Esophagus mucosa (tissue), 1 donor: ENCODE measurements at places on chromosomes 2 and 18.
A peak's percentile ranks its signal among the peaks of the same experiment; 100 is the strongest.

DNA sequence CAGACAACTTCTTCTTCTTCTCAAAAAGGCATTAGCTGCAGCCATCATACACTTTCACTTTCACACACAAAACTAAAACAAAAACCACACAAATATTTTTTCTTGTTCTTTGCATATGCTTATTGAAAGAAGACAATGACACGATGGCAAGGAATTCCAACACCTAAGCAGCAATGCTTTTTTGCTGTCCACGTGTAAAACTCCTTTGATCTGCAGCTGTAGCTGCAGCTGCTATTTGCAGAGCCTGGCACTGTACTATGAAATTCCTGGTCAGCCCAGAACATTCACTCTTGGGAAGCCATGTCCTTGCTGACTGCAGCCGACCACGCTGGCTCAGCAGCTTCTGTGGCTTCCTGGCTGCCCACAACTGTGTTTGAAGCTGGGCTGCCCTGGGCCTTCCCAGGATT, 316.2 kb downstream of the CDH2 start:
- no peak for ATAC-seq

DNA sequence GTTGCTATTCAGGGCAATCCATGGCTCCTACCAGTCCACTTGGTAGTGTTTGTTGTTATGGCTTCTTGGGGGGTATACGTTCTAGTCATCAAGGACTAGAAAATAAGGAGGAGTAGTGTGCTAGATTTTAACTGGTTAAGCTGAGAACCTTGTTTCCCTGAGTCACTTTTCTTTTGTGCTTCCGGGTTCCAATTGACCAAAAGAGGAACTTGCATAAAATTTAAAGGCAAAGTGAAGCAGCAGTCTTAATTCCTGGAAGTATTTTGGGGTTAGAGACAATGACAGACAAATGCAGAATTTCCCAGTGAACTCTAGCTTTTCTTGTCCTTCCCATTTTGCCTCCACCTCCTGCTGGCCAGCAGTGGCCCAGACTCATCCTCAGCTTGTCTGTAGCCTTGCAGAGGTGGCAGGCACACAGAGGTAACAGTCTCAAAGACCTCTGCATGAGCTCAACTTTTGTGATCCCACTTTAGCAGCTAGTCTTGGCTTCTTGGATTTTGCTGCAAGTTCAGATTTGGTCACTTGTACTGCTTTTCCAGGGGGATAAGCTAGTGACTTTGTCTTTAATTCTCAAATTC, 1105.8 kb upstream of the NXPH2 start:
- ATAC-seq = no peak

DNA sequence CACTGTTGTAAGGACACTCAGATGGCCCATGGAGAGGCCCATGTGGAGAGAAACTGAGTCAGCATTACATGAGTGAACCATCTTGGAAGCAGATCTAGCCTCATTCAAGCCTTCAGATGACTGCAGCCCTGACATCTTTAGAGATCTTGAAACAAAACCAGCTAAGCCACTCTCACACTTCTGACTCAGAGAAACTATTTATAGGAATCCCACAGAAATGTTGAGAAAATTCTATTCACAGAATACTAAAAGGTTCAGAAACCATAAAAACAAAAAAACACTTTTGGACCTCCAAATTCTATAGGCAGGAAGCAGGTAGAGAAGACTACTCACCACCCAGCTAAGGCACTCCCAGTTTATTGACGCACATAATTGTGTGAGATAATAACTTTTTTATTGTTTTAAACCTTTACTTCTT, 8.7 kb downstream of the TMEM169 start:
- no peak for ATAC-seq

- no peak for ATAC-seq
Measured at GRCh38 chr2:128365217-128365905, 46.7 kb upstream of the HS6ST1 start.

- no peak for ATAC-seq
Measured at GRCh38 chr2:223054193-223054781, 2.3 kb downstream of the KCNE4 start.

DNA sequence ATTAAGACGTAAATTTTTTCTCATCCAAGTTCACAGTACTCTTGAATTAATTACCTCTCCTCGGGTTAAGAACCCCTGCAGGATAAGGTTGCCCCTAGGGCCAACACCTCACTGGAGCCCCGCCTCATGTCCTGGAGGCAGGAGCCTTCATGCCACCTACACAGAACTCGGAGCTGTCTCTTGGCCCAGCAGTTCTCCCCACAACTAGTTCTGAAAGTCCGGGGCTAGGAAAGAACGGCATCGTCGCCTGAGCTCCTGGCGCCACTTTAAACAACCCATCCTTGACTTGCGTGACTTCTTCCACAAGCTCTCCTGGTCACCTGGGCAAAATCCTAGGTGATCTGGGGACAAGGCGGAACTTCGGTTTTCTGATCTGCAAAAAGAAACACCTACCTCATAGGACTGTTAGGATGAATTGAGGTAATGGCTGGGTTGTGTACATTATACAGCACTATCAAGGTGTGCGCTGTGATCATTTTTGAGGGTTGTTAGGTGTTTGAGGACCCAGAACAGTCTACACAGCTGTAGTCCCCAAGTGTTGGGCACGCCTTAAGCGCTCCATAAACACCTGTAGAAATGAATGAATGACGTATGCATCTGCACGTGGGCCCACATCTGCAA, 641 bp upstream of the ITGA6 start:
- ATAC-seq = no peak

- ATAC-seq = no peak
Measured at GRCh38 chr18:13444430-13445240, 226.1 kb downstream of the LDLRAD4 start.

DNA sequence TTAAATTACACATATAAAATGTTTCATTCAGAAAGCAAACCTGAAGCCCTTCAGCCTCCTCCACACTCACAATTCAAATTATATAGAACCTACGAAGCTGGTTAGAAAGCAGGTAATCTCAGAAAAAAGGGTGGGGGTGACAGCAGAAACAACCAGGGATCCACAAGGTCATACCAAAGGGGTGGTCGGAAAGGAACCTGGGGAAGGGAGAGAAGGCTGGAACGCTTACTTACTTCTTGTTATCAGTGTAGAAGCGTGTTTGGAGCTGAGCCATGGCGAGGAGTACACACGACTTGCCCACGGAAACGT, 316 bp downstream of the WDR12 start:
- no peak for ATAC-seq

- ATAC-seq = no peak
Measured at GRCh38 chr2:201349601-201350000, 7.5 kb downstream of the FLACC1 start.

- ATAC-seq = peak; percentile 83
Measured at GRCh38 chr2:19710230-19710629, 191.6 kb downstream of the TTC32 start.

DNA sequence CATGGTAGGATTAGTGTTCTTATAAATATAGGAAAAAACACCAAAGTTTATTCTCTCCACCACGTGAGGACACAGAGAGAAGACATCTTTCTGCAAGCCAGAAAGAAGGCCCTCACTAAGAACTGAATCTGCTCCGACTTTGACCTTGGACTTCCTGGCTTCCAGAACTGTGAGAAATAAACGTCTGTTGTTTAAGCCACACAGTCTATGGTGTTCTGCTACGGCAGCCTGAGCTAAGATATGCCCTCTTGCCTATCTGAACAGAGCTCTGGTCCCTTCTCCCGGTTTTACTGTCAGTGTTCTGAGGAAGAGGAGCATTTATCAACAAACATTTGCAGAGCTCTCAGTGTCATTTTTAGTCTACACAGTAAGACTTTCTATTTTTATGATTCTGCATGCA, 131.3 kb downstream of the DOK6 start:
- ATAC-seq = no peak

- no peak for ATAC-seq
Measured at GRCh38 chr2:58604096-58604495, 363.0 kb upstream of the FANCL start.

GRCh38 chr2:34266908-34267697, 668.0 kb upstream of the FAM98A start:
- no peak for ATAC-seq

DNA sequence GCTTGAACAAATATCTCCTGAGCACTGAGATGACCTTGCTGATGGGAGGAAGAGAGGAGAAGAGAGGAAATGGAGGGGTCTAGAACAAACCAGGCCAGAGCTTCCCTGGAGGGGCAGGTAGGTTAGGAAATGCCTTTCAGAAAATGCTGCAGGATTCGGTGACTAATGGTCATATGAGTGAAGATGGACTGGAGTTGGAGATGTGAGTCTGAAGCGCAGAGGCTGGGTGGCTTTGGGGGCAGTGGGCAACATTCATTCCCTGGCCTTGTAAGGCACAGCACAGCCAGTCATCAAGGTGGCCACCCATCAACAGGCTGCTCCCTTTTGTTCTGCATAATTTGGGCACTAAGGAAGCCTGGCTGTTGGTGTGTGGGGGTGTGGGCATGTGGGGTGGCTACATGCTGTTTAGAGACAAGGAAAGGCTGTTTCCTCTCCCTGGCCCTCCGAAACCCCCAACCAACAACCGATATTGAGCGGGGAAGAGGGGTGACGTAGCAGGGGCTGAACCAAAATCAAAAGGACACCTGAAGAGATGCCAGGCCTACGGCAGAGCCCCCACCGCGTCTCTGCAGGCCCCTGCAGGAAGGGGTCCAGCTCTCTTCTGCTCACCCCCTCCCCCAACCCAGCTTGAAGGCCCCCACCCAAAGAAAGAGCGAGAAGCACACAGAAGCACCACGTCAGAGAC, 1.5 kb downstream of the SLC30A3 start:
- ATAC-seq = no peak

DNA sequence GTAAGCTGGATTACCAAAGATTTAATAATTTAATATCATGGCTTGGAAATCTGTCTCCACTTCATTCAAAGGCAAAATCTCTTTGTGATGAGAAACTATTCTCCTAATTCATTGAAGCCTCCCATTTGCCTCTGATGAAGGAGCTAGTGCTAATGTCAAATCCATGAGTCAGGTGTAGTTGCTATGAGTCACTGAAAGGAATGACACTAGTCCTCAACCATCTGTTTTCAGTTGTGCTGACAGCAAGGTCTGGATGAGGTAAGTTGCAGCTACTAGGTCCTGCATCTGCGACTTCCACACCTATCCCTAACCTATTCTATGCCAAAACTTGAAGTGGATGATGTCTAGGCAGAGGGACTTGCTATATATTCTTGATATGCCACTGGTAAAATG, 324.0 kb upstream of the UBE2E3 start:
- ATAC-seq = peak; percentile 98

DNA sequence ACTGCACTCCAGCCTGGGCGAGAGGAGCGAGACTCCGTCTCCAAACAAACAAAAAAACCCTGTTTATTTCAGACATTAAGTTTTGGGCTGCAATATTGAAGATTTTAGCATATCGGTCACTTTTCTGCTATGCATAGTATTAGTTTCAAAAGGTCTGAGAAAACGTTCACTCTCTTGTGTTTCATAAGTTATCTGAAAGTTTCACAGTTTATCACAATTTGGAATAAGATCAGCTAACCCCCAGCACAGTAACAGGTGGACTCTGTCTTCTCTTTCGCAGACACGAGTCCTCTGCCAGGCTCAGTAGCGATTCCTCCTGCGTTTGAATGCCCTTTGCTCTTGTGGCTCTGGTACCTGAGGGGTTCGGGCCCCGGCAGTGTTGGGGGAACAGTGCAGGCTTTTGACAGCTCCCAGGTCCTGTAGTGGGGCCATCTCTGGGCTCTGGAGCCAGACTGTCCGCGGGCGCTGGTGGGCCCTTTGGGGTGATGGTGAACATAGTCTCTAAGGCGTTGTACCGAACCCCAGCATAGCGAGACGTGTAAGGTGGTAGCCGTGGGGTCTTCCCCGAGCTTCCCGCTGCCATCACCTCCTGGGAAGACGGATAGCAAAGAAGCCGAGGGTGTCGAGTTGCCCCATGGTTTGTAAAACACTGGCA, 20.4 kb downstream of the NFATC1 start:
- peak; percentile 10 for ATAC-seq

- ATAC-seq = no peak
Measured at GRCh38 chr2:141021109-141021508, 1109.7 kb downstream of the LRP1B start.

- ATAC-seq = no peak
Measured at GRCh38 chr2:128726236-128726635, 407.6 kb upstream of the HS6ST1 start.

GRCh38 chr2:213740453-213740852, 456.2 kb downstream of the SPAG16 start:
- no peak for ATAC-seq
